ENCODE measurements at places on chromosomes 2 and 18. TPM values are rescaled to one million over a fixed set of nuclear protein-coding genes. Genes with fewer than 3 reads are reported as not detected.

- peak; percentile 14 for DNase-seq
These were observed 12.3 kb upstream of the SNED1 start for GRCh38 chr2:240985881-240986786.

DNA sequence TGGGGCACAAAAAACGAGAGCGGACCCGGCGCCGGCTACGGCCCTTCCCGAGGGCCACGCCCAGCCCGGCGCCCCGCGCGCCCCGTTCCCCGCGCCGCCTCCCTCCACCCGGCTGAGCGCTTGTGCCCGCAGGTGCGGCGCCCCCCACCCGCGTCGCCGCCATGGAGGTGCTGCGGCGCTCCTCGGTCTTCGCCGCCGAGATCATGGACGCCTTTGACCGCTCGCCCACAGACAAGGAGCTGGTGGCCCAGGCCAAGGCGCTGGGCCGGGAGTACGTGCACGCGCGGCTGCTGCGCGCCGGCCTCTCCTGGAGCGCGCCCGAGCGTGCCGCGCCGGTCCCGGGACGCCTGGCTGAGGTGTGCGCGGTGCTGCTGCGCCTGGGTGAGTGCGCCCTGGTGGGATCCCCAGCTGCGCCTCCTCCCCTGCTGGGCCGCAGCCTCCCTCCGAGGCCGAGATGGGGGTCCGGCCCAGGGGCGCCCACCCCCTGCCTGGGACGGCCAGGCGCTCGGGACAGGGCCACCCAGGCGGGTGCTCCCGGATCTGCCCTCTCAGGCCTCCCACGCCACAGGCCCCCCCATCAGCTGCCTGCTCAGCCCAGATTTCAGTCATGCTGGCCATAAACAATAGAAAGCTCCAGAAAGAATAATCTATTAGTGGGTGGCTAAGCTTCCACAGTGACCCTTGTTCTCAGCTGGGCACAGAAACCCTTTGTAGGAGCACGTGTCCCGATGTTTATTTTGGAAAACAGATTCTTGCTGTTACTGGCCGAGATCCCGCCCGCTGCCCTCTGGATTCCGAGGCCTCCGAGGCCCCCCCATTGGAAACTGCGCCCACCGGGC lies 997 bp downstream of the BOK start:
- DNase-seq = no peak

DNA sequence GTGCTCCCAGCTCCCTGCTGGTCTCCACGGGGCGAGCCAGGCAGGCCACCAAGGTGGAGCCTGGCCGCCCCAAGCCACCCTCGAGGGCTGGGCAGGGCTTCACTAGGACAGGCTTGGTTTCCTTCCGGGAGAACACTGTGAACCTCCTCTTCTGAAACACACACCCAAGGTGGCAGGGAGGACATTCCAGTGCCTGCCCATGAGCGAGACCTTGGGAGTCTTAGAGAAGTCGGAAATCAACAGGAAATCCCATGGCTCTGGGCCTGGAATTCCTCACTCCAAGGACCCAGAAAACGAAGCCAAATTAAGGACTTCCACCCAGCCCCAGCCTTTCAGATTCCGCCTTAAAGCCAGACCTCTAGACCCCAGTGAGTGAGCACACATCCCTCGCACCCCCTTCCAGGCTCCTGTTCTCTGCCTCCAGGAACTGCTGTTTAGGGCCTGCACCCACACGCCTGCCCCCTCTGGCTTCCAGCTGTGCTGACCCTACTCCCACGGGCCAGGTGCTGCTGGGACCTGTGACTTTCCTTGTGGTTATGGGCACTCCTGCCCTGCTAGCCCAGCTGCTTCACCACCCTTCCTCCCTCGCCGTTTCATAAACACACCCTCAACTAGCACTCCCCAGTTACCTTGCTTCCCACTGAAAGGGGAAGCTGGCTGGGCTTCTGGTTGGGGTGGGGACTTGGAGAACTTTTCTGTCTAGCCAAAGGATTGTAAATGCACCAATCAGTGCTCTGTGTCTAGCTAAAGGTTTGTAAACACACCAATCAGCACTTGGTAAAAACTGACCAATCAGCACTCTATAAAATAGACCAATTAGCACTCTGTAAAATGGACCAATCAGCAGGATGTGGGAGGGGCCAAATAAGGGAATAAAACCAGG lies 13.7 kb downstream of the GPR17 start:
- DNase-seq = no peak

- DNase-seq = peak; percentile 64
These were observed 1.2 kb downstream of the PER2 start for GRCh38 chr2:238286987-238287736.

DNA sequence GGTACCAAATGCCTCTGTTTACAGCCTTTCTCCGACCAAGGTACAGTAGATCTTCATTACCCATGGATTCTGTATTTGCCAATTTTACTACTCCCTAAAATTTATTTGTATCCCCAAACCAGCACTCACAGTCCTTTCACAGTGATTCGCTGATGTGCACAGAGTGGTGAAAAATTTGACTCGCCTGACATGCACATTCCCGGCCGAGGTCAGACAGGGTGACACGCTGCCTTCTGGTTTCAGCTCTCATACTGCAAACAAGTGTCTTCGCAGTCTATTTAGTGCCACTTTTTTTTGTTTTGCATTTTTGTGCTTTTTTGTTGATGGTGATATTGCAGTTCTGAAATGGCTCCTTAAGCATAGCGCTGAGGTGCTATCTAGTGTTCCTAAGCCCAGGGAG lies 71.0 kb downstream of the MAPK4 start:
- DNase-seq = no peak

DNA sequence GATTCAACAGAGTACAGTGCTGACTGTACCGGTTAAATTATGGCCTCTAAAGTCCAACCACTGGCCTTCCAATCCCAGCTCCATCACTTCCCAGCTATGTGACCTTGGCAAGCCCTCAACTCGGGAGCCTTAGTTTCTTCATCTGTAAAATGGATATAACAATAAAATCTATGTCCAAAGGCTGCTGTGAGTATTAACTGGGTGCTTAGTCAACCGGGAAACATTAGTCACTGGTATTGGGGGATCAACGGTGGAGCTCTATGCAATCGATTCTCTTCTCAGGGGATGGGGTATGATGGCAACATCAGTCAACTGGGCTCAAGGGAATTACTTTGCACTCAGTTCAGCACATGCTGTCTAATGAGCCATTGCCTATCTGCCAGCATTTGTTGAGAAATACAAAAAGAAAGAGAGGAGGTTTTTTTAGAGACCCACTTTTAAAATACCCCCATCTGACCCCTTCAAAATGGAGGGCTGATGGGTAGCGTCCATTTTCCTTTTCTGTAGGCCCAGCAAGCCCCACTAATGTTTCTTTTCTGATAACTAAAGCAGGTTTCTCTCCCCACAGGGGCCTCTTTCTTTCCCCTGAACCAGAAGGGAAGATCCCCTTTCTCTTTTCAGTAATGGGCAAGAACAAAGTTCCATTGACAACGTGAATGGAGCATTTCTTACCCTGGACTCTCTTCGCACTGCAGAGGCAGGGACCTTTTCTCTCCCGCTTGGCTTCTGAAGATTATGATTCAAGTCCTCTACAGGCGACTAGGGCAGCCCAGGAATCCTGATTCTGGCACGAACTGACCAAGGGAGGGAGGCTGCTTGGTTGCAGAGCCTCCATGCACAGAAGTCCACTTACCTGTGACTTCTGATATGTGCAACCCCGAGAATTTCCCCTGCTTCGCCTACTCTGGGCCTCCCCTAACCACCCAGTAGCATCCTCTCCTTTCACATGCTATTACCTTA lies 8.7 kb upstream of the AGFG1 start:
- DNase-seq = no peak

- no peak for DNase-seq
These were observed 603.6 kb upstream of the SALL3 start for GRCh38 chr18:78376046-78376445.

DNA sequence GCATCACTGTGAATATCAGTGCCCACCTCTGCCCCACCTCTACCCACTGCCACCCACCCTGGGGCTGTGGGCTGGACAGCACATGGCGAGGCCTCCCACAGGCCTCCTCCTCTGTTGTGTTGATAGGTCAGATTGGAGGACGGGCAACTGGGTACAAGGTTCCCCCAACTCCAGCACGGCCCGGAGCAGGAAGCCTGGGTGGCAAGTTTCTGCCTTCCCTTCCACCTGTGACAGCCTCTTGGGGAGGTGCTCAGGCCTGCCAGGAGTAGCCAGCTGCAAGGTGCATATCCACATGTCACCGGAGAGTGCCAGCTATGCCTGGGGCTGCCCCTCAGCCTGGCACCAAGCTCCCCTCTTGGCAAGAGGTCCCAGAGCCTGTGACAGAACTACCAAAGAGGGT lies 6.9 kb upstream of the ECEL1 start:
- DNase-seq = no peak

GRCh38 chr2:70391259-70391658 lies 89.4 kb upstream of the FAM136A start:
- DNase-seq = no peak

DNA sequence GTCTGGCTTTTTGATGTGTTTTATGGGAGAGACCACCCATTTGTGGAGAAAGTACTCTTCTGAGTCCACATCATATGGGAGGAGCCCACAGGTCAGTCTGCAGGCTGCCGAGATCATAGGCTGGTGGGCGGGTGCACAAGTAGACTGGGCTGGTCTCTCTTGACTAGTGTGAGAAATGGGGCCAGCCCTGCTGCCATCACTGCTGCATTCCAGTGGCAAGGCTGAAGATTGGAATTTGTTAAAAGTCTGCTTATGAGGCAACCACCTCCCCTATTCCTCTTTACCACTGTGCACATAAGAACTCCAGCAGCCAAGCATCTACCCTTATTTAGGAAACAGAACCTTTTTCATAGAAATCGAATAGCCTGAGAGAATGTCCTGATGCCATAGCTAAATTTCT lies 200.7 kb downstream of the DIS3L2 start:
- DNase-seq = no peak

DNA sequence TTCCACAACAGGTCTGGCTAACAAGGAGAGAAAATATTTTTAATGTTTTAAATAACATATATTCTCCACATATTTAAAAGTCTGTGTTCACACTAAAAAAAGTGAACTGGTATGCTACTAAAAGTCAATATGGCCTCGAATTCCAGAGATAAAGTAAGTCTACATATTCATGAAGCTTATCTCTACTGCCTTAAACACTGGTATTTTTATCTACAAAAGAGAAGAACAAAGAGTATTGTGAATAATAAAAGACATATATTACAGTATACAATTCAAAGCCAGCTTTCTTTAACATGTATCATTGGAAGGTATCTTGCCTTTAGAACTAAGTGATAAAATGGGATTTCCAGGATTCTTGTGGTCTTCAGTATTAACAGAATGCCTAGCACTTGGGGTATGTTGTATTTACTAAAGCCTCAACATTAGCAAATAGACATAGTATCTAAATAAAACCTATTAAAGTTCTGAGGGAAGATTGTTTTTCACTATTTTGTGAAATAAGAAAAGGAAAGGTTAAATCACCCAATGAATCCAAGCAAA lies 302.8 kb upstream of the CCDC68 start:
- DNase-seq = no peak

GRCh38 chr2:175838979-175839378 lies 163.1 kb downstream of the LNPK start:
- DNase-seq = no peak

GRCh38 chr2:227394401-227394800 lies 6.7 kb upstream of the SCYGR1 start:
- DNase-seq = no peak

DNA sequence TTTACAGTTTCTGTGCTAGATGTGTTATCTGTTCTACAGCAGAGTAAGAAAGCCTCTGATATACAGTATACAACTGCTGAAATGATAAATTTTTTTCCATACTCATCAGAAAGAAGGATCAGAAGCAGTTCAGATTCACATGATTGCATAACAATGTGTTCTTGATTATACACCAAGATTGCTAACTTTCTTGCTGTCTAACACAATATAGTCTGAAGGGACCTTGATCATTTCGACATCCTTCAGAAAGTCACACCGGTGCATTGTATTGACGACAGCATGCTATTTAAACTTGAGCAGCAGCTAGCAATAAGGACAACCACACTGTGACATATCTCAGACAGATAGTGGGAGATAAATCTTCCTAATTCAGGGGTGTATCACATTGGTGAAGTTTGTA lies 127.2 kb downstream of the PDE1A start:
- no peak for DNase-seq

DNA sequence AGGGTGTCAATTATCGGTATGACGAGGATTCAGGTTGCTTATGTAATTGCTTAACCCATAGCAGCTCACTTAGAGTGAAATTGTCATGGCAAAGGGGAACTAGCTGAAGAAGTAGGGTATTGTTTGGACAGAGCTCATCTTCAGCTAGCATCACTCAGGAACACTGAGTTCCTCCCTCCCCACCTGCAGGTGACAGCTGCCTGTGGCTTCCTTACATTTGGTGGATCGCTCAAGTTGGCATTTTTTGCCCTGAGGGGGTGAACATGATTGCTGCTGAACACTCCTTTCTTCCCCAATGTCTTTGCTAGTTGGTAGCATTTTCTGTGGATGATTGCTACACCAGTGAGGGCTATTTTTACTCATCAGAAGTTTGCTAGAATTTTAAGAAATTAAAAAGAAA lies 86.7 kb upstream of the THUMPD2 start:
- DNase-seq = no peak

The AQP4 gene
- total RNA-seq = 24.9 TPM

The ATP5F1A gene
- 890 TPM for total RNA-seq

The DNAJC5G gene
- not detected for total RNA-seq

The MC4R gene
- not detected for total RNA-seq

The PSMD14 gene
- 195 TPM for total RNA-seq

The RBM45 gene
- total RNA-seq = 2.0 TPM

The FAM161A gene
- 1.2 TPM for total RNA-seq
